MG63 (cell line): ENCODE measurements at places on chromosomes 13 and 19. TPM values are rescaled to one million over a fixed set of nuclear protein-coding genes. Genes with fewer than 3 reads are reported as not detected.
A peak's percentile ranks its signal among the peaks of the same experiment; 100 is the strongest.

DNA sequence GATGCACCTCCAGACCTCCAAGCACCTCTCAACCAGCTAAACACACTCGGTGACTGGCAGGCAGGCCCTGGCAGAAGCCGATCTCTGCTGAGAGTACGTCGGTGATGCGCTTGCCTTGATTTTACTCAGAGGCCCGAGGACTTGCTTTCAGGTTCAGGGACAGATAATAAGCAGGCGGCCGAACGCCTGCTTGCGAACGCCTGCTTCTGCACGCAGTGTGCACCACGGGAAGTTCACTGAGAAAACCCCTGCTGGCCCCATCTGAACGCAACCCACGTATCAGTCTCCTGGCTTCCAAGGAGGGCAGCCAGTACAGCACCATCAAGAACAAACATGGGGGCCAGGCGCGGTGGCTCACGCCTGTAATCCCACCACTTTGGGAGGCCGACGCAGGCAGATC, 108.0 kb downstream of the STK24 start:
- no peak for DNase-seq

CLDN10 gene
- not detected in 2 replicates for total RNA-seq

ZGLP1 gene
- total RNA-seq: 0.43 TPM in 1 of 2 replicates, not detected in the other

- peak; percentile 54 for DNase-seq
Measured at GRCh38 chr13:27269114-27269665, 1.4 kb upstream of the RASL11A start.

GRCh38 chr19:18860725-18861124, 29.0 kb downstream of the UPF1 start:
- no peak for DNase-seq

GRCh38 chr19:38317104-38317612, 1.4 kb upstream of the YIF1B start:
- no peak for DNase-seq

DNA sequence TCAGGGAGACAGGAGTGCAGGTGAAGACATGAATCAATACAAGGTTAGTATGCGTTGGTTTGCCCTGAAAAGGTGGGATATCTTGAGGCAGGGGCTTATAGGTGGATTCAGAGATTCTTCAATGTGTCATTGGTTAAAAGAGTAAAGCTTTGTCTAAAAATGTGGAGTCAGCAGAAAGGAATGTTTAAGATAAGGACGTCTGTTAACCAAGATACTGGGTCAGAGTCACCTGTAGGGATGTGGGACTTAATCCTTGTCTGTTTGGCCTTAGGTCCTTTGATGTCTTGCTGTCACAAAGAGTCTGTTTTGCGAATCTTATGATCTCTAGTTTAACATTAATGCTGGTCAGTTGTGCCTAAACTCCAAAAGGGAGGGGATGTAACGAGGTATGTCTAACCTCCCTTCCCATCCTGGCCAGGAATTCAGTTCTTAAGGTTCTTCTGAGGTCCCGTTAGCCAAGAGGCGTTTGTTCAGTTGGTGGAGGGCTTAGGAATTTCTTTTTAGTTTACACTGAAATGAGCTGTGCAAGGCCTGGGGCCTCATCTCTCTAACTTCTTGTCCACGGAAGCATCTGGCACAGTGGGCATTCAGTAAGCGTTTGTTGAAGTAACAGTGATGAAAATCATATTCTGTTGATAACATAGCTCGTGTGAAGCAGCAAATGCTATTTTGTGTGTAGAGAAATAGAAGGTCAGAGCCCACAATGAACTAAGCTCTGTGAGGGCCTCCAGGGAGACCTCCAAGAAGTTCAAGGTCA, 96.2 kb upstream of the RNF113B start:
- DNase-seq: no peak

MIA gene
- not detected in 2 replicates for total RNA-seq

ATP8A2 gene
- not detected in 2 replicates for total RNA-seq

DNA sequence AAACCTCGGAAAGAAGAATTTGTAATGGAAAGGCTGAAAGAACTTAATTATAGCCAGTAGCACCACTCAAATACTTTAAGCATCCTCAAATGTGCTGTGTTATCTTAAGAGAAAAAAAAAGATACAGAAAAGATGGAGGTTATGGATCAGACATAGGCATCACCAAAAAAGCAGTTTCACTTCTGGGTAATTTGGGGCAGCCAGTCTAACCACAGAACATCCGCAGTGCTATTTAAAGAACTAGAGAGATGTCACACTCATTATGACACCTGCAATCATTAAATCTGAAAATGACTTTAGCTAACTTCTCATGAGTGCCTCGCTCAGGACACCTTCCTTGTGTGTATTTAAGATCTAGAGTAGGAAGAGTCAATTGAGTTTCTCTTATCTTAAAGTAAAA, 211.8 kb downstream of the RBM26 start:
- DNase-seq: no peak

GRCh38 chr13:21668732-21669275, 2.1 kb upstream of the FGF9 start:
- no peak for DNase-seq

DNA sequence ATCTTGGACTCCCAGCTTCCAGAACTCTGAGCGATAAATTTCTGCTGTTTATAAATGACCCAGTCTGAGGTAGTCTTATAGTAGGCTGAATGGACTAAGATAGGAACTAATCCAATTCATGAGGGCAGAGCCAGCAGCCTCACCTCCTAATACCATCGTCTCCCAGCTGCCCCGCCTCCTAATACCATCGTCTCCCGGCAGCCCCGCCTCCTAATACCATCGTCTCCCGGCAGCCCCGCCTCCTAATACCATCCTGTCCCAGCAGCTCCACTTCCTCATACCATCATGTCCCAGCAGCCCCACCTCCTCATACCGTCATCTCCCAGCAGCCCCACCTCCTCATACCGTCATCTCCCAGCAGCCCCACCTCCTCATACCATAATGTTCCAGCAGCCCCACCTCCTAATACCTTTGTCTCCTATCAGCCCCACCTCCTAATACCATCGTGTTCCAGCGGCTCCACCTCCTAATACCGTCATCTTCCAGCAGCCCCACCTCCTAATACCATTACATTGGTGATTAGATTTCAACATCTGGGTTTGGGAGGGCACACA, 2.4 kb upstream of the ARGLU1 start:
- DNase-seq: peak; percentile 38

- DNase-seq: no peak
Measured at GRCh38 chr13:111202156-111202621, 87.1 kb downstream of the ARHGEF7 start.
